NCI-H446 treated with DMSO at 0.1 percent for 48 hours (cell line): ENCODE measurements at places on chromosomes 12 and 14.

DNA sequence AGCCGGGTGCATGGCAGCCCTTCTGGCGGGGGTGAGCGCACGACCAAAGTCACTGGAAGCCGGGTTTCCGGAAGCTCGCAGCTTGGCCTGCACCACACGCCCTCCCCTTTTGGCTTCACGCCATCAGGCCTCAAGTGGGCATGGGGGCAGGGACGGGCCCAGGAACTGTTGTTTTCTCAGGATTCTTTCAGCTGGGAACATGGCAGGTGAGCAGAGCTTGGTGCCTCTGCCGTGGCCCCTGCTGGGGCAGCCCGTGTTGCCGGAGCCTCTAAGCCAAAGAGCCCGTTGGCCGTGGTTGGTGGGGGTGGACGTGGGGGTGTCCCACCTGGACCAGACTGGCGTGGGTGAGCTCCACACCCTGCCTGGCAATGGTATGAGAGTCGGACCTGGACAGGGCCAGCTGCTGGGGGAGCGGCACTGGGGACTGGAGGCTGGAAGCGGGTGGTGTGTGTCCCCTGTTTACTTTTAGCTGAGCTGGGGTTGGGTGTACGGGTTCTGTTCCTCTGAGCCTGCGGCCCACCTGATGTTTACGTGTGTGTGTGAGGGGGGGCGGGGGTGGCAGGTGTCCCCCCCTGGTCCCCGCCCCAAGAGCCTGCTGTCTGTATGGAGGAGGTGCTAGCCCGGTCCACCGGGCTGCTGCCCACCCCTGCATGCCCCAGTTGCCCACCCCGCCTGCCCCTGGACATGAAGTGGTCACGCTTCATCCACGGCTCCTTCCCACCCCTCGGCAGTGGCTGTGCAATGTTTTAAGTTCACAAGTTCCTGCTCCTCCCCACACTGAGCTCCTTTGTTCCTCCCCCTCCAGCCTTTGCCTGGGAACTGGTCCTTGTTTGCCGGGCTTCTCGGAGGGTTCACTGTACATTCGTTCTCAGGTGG is 28.7 kb upstream of the PLD4 start:
- no peak for DNase-seq

DNA sequence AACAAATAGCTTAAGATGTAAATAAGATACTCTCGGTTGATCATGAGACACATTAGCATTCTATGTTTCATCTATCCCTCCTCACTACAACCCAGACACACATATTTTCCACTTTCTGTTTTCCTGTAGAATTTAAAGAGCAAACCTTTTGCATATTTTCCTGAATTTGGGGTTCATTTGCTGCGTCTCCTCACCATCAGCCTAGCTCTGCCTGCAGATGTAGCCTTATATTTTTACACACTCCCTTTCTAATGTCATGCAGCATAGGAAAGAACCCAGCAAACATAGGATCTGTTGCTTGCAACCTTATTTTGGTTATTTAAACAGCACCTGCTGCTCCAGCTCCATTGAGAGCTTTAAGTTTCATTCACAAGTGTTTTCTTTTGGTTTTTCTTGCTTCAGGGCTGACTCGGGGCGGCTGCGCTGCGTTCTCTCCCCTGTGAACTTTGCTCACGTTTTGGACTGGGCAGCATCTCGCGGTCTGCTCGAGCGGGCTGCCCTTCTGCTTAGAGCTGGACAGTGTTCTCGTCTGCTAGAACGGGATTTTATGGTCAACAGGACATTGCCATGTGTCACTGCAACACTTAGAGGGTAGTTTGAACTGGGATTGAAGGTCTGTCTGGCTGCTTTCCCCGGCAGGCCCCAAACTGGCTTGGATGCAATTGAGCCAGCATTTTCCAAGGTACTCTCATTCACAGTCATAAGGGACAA is 57.8 kb upstream of the VRK1 start:
- no peak for DNase-seq

GRCh38 chr12:58321414-58321813 is 380.0 kb downstream of the ATP23 start:
- no peak for DNase-seq

- no peak for DNase-seq
These were observed 102.9 kb upstream of the CCDC196 start for GRCh38 chr14:66383257-66383656.
